ENCODE measurements at places on chromosomes 6 and 20.

DNA sequence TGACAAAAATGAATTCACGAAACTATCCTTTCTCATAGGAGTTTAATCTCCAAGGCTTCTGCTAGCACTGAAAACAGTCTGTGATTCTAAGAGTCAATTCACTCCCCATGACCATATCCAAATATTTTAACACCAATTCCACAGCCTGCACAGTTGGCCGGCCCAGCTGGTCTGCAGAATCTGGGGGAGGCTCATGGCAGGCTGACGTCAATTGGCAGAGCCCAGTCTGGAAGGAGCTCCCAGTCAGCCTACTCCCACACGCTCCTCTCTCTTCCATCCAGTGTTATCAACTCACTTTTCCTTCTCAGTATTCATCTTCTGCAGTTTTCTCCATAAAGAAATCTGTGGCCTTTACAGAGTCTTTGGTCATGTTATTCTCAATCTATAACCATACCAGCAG, 111.0 kb downstream of the TBXT start:
- DNase-seq = no peak

DNA sequence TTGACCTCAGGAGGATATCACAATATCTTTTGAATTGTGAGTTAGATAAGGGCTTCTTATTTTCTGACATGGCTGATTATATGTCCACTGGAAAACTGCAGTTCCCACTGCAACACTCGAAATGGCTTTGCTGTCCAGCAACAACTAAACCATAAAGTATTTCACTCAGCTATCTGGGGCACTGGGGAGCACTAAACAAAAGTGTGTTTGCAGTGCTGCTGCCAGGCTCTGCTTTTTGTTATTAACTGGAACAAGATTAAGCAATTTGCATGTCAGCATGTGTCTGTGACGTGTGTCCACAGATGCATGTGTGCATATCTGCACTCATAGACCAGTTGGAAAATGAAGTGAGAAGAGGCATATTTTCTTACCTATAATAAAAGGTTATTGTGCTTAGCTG, 107.8 kb upstream of the CCN2 start:
- DNase-seq = no peak

GRCh38 chr6:1551249-1551648, 58.5 kb upstream of the FOXC1 start:
- no peak for DNase-seq

DNA sequence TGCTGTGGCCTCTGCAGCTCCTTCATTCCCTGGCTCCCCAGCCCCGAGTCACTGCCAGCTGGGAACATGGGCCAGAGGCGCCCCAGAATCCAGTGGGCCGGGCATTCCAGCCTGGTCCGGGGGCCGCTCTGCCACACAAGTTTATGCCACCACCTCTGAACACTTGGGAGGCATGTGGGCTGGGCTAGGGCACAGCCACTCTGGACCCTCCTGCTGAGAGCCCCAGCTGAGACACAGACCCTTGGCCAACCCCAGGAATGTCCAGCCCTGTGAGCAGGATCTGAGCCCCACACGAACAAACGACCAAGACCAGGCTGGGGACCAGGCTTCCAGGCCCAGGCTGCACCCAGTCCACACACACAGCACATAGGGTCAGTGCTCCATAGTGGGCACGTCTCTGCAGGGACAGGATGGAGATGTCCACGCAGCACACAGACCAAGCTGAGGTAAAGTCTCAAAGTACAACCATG, 33.0 kb downstream of the YTHDF1 start:
- no peak for DNase-seq

GRCh38 chr6:143333081-143333480, 117.4 kb downstream of the ADAT2 start:
- DNase-seq = no peak

DNA sequence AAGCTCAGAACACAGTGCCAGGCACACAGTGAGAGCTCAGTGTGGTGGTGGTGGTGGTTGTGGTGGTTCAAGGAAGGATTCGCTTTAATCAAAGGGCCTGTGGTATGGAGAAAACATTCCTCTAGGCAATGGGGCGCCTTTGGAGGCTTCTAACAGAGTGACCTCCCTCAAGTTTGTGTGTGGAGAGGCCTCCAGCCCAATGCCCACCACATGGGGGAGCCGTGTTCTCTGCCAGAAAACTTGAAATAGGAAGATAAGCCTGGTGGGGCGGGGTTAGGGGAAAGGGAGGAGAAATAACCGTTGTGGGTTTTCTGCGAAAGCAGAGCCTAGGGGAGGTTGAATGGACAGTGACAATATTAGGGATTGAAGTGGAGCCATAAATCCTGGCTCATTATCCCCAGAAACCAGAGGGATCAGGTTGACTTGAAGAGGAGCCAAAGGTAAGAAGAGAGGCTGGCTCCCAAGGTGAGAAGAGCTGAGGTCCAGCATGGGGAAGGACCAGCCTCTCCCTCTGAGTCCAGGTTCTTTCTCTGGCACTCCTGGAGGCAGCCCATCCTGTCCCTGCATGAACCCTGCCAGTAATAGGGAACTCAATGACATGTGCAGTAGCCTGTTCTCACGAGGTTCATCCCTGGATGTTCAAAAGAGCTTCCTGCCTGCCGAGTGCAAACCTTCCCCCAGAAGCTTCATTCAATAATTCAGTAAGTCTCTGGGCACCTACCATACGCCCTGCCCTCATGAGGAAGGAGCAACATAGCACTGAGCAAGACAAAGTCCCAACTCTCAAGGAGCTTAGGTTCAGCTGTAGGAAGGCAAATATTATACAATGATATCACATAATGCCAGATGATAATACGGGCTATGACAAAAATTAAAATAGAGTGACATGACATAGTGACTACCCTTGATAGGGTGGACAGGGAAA, 51.4 kb downstream of the TGM2 start:
- DNase-seq = no peak

GRCh38 chr20:23096986-23097520, 10.9 kb upstream of the CD93 start:
- DNase-seq = no peak

Data from activated T-helper 9 cell treated with anti-CD3 and anti-CD28 coated beads, Interleukin-2, amount 50 U/mL, for 16 hours (primary cell).